ENCODE measurements at places on chromosomes 2 and 18.

DNA sequence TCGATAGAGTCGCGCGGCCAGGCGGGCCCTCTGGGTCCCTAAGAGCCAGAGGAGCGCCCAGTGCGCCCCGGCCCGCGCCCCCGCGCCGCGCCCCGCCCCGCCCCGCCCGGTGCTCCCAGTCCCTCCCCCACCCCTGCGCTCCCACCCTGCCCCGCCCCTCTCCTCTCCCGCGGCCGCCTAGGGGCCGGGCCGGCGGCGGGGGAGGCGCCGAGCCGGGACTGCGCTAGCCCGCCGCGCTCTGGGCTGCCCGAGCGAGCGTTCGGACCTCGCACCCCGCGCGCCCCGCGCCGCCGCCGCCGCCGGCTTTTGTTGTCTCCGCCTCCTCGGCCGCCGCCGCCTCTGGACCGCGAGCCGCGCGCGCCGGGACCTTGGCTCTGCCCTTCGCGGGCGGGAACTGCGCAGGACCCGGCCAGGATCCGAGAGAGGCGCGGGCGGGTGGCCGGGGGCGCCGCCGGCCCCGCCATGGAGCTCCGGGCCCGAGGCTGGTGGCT lies at the start of gene GPC1:
TSS of gene GPC1 (plus strand) at position 207 of the 491 bp plus-strand sequence. CDS start at position 463, 256 bp downstream.
- DNase-seq = peak; percentile 67

DNA sequence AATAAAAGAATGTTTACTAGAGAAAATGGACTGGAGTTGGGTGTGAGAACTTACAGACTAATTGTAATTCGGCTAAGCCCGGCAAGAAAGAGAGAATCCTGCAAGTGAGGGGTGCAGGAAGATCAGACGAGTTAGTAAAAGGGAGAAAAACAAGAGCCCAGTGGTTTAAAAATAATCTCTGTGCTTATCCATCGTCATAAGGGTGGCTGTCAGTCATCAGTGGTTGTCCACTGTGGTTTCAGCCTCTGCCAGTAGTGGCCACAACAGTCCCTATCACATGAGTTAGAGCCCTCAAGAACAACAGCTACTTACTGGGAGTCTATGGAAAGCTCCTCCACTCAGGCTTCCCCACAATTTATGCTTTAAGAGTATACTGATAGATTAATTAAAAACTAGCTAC lies 239.8 kb downstream of the SETBP1 start:
- no peak for DNase-seq

DNA sequence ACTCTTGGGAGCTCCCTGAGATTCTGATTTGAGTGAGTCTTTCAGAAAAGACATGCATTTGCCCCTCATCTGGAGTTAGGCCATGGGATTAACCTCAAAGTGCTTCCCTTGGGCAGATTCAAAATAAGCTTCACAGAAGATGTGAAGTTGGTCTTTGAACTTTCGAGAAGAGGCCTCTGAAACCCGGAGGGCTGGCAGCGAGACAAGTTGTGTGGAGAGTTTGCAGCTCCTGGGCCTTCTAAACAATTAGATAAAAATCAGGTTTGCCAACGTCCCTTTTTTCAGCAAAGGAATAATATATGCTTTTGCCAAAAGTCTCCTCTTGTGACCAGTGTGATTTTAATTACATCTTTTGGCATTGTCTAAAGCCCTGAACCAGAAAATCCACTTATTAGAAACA lies 489.7 kb downstream of the SOX11 start:
- DNase-seq = no peak

- DNase-seq = no peak
Observed at GRCh38 chr2:55150834-55151233, 81.3 kb downstream of the CLHC1 start.

- DNase-seq = no peak
Observed at GRCh38 chr2:28086611-28087010, 196.1 kb downstream of the BABAM2 start.

GRCh38 chr2:65357959-65358294 lies 74.5 kb downstream of the SPRED2 start:
- no peak for DNase-seq

DNA sequence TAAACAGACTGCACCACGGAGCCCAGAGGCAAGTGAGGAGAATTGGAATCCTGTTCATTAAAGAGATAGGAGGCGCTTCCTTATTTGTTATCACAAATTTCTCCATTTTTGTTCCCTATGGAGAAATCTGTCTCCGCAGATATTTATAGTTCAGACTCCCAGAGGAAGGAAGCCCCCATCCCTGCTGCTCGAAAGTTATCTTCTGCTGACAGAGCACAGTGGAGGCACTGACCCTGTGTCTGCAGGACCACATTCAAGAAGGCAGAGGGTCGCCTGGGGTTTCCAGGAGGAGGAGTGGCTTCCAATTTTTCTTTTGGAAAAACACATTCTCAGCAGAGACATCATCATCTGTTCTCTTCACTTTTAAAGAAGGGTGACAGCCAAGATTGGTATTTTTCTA lies 73.0 kb upstream of the GPR45 start:
- no peak for DNase-seq

- DNase-seq = no peak
Observed at GRCh38 chr2:45445037-45445436, 166.0 kb downstream of the SRBD1 start.

DNA sequence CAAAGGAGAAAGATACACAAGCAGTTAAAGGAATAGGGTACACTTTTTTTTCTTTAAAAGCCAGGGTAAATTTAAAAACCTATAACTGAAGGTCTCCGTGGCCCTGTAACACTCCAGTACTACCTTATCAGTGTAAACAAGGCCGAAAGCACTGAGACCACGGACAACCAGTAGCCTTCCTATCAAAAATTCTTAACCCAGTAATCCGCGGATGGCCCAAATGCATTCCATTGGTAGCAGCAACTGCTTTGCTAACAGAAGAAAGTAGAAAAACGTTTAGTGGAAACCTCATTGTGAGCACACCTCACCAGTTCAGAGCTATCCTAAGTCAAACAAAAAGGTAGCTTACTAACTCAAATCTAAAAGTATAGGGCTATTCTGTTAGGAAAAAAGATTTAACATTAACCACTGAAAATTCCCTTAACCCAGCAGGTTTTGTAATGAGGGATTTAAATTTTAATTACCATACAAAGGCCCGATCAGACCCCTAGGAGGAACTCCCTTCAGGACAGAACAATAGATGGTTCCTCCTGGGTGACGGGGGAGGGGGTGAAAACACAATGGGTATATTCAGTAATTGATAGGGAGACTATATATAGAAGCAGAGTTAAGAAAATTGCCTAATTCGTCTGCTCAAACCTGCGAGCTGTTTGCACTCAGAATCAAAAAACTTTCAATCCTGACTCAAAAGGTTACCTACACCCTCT lies 50.8 kb upstream of the CWC22 start:
- no peak for DNase-seq

DNA sequence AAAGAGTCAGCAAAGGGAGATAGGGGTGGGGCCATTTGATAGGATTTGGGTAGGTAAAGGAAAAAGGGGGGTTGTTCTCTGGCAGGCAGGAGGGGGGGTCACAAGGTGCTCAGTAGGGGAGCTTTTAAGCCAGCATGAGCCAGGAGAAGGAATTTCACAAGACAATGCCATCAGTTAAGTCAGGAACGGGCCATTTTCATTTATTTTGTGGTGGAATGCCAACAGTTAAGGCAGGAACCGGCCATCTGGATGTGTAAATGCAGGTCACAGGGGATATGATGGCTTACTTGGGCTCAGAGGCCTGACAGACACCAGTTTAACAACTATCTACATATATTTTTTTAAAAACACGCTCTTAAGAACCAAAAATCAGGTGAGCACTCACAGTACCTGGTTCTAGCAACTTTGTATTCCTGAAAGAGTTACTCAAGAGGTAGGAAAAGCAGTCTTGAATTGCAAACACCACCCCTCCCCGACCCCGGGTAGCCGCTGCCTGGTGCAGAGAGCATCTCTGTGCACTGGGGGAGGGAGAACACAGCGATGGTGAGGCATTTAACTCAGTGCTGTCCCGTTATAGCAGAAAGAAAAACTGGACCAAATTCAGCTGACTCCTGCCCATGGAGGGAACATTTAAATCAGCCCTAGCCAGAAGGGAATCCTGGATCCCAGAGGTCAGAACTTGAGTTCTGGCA lies 414.5 kb upstream of the KLHL29 start:
- DNase-seq = no peak

DNA sequence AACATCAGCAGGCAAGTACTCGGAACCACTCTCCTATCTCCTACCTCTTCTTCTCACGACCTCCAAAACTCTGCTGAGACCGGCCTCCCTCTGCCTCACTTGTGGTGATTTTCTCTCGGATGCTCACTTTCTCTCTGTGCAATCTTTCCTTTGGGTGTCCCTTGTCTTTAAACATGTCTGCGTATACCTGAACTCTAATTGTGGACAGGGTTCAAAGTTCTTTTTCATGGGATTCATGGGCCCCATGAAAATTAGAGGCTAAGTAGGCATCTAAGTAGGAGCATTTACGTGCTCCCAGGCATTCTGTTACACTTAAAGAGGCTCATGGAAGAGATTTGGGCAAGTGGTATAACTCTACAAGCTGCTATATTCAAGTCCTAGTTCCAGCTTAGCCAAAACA lies 2.1 kb upstream of the PPP1CB start:
- DNase-seq = no peak

DNA sequence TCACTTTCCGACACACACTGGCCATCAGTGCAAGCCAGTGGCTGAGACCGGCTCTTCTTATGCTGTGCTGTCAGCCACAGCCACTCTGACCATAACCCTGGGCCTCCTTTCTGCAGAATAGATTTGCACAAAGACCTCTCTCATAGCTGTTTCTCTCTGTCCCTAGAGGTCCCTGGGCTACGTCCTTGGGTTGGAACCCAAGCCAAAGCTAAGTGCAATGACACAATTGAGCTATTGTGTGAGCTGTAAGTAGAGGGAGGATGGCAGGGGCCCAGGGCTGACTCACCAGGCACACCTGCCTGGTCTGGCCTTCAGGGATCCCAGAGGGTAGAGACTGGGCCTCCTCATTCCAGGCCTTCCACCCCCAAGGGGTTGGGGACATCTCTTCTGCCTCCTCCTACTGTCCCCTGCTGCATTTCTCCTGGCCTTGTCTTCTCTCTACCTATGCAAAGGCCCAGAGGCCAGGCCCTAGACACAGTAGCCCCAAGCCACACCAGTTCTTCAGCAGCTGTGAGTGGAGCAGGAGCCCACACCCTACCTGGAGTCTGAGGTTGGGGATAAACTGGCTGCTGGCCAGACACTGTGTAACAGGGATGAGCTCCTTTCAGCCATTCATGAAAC lies 174.6 kb downstream of the NCK2 start:
- peak; percentile 72 for DNase-seq

- DNase-seq = no peak
Observed at GRCh38 chr2:65256054-65256453, 28.4 kb downstream of the ACTR2 start.

DNA sequence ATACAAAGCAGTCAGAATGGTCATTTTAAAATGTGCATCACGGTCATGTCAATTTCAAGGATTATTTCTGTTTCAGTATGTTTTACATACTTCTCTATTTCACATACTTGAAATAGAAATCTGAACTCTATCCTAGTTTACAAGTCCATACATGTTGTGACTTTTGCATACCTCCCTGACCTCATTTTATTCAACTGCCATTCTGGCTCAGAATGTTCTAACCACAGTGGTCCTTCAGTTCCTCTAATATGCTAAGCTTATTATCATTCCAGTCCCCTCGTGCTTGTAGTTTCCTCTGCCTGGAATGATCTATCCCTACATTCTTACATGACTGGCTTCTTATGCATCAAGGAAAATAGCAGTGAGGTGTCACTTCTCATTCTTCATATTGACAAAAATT lies 295.6 kb downstream of the KIAA1328 start:
- no peak for DNase-seq

DNA sequence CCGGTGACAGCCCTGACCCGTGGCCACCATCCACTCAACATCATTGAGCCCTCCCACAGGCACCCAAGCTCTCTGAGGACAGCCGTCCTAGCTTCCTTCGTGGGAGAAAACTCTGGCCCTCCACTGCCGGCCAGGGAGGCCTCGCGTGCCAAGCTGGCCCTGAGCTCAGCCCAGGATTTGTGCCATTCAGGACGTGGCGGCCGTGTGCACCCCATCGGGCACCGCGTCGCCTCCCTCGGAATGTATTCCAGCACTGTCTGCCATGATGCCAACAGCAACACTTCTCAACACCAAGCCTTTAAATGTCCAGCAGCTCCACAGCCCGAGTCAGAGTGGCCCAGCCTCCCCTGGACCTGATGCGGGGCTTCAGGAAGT lies 35.7 kb downstream of the ZNF516 start:
- no peak for DNase-seq

DNA sequence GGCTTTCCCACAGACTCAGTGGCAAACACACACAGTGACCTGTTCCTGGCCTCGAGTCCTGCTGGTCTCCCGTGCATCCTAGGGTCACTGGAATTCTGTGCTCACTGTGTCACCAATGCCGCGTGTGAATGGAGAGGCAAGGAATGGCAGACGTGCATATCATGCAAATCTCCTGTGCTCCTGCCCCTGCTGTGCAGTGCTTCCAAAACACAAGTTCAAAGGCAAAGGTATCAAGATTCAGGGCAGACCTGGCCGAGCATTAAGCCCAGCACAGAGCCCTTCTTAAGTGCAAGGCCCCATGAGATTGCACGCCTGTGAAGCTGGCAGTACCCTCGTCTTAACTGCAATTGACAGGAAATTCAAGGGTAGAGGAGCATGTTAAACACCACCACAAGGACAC lies 129.1 kb downstream of the NDUFA10 start:
- DNase-seq = no peak

DNA sequence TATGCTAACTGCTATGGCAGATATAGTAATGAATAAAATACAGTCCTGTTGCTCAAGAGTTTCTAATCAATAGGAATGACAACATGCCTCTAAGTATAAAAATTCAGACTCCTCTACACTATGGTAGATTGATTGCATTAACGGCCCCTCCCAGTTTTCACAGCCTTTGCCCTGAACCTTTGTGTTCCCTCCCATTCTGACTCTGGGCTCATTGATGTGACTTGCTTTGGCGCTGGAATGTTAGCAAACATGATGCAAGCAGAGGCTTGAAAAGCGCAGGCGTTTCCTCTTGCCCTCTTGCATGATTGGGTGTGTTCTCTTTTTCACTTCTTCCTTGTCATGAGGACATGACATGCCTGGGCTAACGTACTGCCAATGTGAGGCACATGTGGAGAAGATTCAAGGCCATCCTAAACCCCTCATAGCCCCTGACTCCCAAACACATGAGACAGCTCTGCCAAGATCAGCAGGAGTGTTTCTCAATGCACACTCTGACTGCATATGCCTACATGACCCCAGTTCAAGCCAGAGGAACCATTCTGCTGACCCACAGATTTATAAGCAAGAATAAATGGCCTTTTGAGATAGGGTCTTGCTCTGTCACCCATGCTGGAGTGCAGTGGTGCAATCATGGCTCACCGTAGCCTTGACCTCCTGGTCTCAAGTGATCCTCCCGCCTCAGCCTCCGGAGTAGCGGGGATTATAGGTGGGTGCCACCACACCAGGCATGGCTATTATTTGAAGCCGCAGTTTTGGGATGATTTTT lies 49.7 kb upstream of the CD28 start:
- peak; percentile 72 for DNase-seq

- no peak for DNase-seq
Observed at GRCh38 chr18:60445341-60445740, 72.8 kb upstream of the MC4R start.

Measured in Ammon's horn (tissue), 1 donor.